ENCODE measurements at places on chromosomes 7 and 10. TPM values are rescaled to one million over a fixed set of nuclear protein-coding genes. Genes with fewer than 3 reads are reported as not detected.

SUGCT gene
- 0.49 TPM for total RNA-seq

UPF2 gene
- total RNA-seq = 24.8 TPM

FKBP6 gene
- not detected for total RNA-seq

FUOM gene
- total RNA-seq = 11.1 TPM

NRCAM gene
- 6.1 TPM for total RNA-seq

LBX1 gene
- not detected for total RNA-seq

TSPAN12 gene
- 2.9 TPM for total RNA-seq

ZNF365 gene
- 1.8 TPM for total RNA-seq

ANXA8L1 gene
- 309 TPM for total RNA-seq

SERPINE1 gene
- 8.9 TPM for total RNA-seq
